ENCODE measurements at places on chromosomes 5 and 9.

GRCh38 chr5:87770016-87770570, 357.4 kb upstream of the CCNH start:
- DNase-seq: no peak

GRCh38 chr9:126724226-126724625, 80.6 kb upstream of the ZBTB43 start:
- DNase-seq: no peak

- no peak for DNase-seq
Measured at GRCh38 chr5:171926311-171926710, 80.1 kb downstream of the FBXW11 start.

DNA sequence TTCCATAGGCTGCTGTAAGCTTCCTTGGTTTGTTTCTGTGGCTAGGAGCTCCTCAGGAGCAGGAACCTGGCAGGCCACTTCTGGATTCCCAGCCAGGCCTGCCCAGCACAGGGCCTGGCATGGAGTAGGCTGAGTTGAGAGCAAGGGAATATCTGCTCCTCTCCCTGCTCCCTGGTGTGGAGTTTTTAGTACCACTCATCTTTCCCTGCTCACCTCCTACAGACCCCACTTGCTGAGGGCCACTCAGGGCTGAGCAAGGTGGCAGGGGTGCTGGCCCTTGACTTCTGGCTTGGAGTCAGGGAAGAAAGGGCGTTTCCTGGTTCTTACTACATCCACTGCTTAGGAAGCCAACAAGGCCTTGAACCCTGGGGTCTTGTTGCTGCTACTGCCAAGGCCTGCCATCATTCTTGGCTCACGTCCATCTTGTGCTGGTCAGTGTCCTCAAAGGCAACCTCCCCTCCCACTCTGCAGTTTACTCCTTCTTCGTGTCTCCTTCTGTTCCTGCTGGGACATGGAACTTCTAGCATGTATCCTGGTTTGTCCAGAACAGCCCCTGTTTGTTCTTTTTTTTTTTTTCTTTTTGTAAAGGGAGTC, 54.9 kb downstream of the PSD2 start:
- no peak for DNase-seq

Data from NCI-H446 treated with DMSO at 0.1 percent for 48 hours (cell line).